Pancreas (tissue), 10 donors: ENCODE measurements at places on chromosomes 1 and 21. TPM values are rescaled to one million over a fixed set of nuclear protein-coding genes. Genes with fewer than 3 reads are reported as not detected.

- no peak for DNase-seq
Measured at GRCh38 chr1:99816656-99817055, 33.5 kb upstream of the AGL start.

DNA sequence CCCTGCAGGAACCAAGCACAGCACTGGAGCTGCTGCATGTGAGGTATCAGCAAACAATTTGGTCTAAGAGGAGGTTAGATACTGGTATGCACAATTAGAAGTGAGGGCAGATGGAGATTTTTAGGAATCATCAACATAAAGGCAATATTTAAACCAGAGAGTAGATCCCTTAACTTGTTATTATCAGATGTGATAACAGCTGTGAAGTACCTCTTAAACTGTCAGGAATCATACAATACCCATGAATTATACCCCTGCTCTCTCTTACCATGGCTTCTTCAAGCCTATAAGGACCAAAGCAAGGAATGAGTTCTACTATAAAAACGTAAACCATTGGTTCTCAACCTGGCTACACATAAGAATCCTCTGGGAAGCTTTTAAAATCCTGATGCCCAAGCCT is 3.9 kb downstream of the BCAR3 start:
- DNase-seq = no peak

- DNase-seq = peak; percentile 81
Measured at GRCh38 chr1:33342041-33342723, 21.3 kb upstream of the A3GALT2 start.

GRCh38 chr1:101193733-101194169 is 43.1 kb upstream of the S1PR1 start:
- no peak for DNase-seq

DNA sequence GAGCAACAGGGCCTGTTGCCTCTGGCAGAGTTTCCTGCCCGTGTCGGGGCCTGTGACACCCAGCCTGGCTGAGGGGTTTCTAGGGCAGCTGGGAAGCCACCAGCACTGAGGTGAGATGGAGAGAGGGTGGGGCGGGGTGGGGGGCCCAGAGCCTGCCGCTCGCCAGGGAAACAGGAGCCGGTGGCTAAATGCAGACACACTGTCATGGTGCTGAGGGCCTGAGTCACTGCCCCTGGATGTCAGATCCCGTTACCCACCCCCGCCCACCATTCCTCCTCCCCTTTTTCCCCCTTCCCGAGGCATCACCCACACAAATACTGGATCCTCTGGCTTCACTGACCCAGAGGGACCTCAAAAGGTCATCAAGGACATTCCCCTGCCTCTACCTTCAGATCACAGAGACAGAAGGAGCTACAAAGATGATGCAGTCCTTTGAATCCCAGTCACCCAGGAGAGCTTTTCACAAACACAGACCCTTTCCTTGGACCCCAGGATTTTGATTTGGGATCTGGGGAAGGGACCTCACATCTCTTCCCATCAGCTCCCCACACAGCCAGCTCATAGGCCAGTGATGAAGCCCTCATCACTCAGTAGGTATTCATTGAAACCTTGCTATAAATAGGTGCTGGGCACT is 1.9 kb upstream of the HSPB7 start:
- no peak for DNase-seq

DNA sequence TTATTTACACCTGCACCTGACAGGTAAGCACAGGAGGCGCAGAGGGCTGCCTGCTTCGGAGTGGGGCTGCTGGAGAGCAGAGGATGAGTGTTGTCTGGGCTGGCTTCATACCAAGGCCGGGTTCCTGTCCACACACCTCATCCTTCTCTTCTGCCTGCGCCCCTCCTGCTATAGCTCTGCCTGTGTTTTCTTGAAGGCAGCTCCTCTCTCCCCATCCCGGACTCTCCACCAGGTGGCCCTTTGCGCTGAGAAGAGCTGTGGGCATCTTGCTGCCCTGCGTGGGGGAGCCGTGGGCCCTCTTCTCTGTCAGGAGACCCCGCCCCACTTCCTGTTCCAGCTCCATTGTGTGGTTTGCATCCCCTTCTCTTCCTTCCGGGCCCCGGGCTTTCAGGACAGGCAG is 35.0 kb downstream of the ARHGEF10L start:
- no peak for DNase-seq

GRCh38 chr1:115063228-115063901 is 25.9 kb downstream of the TSPAN2 start:
- no peak for DNase-seq

The CFAP141 gene
- total RNA-seq = not detected

GRCh38 chr1:15740924-15741850 is 1.1 kb upstream of the TMEM82 start:
- peak; percentile 88 for DNase-seq

The RHCE gene
- 0.47 TPM for total RNA-seq

DNA sequence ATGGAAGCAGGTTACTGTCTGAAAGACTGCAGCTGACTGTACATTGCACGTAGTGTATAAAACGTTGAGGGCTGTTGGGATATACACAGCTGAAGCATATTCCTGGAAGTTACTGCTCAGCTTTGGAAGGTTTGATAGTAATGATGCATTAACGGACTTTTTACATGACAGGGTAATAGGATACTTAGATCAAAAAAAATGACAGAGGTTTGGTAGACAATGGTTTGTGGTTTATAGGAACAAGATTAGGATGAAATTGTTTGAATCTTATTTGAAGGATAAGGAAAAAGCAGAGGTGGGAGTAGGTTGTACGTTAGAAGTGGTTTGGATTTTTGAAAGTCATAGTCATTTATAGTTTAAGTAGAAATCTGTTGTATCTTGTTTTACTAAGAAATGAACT is 33.0 kb downstream of the ADGRL2 start:
- DNase-seq = no peak

DNA sequence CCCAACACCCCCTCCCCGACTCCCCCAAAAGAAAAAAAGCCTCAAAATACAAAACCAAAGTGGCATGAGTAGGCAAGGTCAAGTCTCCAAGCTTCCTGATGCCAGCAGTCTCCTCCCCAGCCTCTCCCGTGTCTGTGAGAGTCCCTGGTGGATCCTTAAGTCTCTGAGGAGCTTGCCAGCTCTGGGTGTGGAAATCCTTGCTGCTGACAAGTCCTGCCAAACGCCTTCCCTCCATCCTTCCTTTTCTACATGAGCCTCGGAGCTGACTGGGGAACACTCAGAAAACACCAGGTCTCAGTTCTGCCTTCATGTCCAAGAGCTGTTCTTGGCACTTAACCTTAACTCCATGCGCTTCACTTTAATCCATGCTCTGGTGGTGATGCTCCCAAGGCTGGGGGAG is 3.7 kb upstream of the ETV3L start:
- no peak for DNase-seq

DNA sequence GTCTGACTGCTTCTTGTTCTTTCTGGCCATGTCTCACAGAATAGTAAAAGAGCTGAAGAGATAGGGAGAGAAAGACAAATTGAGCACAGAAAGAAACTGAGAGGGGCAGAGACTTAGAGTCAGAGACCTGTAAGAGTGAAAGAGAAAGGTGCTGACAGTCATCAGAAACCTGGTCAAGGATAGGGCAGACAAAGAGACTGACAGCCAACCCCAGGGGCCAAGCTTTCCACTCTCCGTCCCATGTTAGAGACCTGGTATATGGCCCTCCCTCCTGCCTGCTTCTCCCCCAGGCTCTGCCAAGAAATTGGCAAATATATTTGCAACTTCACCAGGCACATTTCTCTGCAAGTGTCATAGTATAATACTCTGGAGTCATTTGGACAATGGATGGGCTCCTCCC is 64.6 kb downstream of the RHBG start:
- DNase-seq = no peak

The OR2AK2 gene
- not detected for total RNA-seq

GRCh38 chr1:103190766-103191165 is 82.4 kb upstream of the COL11A1 start:
- no peak for DNase-seq

- DNase-seq = no peak
Measured at GRCh38 chr1:237232501-237232900, 190.5 kb downstream of the RYR2 start.

DNA sequence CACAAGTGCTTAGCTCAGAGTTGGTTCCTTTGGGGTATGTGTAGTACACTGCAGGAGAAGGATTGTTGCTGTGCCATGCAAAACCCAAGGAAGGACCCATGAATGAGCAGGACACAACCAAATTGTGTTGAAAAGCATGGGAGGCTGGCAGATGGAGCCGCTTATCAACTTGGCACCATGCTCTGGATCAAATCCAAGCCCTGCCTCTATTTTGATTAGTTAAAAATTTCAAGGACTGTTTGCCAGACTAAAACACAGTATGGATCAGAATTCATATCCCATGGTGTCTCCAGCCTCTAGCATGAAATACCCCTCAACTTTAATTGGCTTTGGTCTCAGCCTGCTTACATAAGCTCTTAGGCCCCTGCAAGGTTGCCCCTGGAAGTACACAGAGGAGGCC is 27.8 kb downstream of the CCDC185 start:
- DNase-seq = no peak
